ENCODE measurements at places on chromosomes 1 and 21.

DNA sequence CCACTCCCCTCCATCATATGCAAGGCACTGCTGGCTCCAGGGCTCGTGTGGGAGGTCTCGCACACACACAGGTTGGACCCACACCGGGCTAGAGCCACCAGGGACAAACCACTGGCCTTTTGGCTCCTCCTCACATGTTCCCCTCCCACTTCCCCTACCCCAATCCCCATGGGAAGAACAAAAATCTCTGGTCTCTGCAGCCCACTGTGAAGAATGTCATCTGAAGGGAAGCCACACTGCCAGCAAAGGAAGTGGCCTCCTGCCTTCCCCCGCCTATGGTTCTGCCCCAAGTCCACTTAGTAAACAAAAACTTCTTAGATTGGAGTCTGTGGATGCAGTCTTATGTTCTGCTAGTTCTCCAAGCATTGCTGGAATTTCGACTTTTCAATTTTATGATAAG is 24.2 kb downstream of the OLFML3 start:
- DNase-seq: no peak

- no peak for DNase-seq
These were observed 182.0 kb downstream of the PCP4 start for GRCh38 chr21:40049031-40049930.

DNA sequence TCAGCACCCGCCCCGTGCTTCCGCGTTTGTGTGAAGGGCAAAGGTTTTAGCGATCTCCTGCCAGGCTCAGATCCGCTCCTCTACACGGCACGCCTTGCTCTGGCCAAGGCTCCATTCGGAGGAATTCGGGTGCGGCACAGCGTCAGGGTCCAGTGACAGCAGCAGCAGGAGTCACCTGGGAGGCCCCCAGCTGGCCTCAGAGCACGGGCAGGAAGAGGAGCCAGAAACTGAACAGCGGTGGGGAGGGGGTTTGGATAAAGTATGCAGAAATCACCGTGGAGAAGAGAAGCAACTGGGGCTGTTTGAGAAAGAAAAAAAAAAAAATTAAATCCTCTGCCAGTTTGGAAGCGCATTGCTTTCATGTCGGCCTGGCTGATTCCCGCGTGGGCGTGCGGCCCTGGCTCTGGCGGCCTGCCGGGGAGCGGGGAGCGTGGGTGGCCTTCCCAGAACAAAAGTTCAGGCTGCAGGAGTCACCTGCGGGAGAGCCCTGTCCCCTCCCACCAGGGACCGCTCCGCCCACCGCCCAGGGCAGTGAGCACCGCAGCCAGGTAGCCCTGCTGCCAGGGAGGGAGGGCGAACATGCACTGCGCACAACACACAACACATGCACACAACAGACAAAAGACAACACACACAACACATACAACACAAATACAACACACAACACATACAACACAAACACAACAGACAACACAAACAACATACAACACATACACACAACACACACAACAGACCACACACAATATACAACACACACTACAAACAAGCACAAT is 107.6 kb downstream of the ETS2 start:
- no peak for DNase-seq

DNA sequence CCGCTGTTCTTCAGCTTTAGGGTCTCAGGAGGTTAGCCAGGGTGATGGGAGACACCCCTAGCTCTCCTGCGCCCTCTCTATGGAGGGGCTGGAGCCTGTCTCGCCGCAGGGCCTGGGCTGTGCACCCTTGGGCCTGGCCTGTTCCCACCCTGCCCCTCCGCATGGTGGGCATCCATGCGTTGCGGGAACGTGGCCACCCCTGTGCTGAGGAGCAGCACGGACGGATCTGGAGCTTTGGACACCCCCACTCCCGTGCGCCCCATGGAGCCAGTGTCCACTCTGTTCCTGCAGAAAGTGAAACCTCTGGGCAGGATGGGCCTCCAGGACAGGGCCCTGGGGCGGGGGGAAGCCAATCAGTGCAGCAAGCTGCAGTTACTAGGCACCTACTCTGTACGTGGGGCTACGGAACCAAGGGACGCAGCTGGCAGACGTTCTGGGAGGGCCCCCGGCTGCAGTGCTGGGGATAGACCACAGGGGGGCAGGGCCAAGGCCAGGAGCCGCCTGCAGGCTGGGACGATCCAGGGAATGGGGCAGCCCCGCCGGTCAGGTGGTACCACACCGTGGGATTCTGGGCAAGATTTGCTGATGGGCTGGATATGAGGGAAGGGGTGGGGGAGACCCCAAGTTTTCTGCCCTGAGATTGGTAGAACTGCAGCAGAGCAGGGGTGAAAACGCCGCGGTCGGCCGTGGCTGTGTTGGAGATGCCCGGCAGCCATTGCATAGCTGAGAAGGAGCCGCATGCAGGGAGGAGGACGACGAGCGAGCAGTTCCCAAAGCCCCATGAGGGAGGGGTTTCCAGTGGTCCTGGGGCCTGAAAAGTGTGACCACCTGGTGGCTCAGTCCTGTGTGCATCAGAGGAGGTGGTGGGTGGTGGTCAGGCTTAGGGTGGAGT is 43.3 kb downstream of the TP73 start:
- DNase-seq: peak; percentile 4

DNA sequence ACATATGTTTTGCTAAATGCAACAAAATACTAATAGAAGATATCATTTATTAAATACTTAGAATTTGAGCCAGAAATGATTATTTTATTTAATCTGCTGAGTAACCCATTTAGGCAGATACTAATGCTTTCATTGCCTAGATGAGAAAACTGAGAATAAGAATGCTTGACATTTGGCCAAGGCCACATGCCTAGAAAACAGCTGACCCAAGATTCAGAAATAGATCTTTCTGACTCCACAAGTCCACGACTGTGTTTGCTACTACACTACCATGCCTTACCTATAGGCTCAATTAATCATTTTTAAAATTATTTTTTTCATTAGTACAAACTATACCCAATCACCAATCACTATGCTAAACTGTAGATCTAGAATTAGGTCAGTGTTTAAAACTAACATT is 129.7 kb downstream of the ATP1B1 start:
- DNase-seq: no peak

DNA sequence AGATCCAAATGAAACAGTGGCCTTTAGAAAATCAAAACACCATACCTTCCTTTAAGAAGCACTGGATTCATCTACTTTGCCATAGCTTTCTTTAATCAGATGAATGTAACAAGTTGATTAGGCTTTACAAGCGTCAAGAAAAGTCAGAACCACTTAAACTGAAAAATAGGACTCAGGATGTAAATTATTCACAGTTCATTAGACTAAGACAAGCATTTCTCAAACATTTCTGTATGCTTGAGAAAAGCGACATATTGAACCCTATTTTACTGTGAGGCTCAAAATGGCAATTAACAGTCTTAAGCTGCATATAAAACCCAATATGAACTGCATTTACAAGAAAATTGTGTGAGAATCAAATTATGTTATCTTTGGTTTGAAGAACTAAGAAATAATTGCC is 256.7 kb upstream of the SNX7 start:
- no peak for DNase-seq

GRCh38 chr1:169059421-169059820 is 47.1 kb upstream of the ATP1B1 start:
- no peak for DNase-seq

DNA sequence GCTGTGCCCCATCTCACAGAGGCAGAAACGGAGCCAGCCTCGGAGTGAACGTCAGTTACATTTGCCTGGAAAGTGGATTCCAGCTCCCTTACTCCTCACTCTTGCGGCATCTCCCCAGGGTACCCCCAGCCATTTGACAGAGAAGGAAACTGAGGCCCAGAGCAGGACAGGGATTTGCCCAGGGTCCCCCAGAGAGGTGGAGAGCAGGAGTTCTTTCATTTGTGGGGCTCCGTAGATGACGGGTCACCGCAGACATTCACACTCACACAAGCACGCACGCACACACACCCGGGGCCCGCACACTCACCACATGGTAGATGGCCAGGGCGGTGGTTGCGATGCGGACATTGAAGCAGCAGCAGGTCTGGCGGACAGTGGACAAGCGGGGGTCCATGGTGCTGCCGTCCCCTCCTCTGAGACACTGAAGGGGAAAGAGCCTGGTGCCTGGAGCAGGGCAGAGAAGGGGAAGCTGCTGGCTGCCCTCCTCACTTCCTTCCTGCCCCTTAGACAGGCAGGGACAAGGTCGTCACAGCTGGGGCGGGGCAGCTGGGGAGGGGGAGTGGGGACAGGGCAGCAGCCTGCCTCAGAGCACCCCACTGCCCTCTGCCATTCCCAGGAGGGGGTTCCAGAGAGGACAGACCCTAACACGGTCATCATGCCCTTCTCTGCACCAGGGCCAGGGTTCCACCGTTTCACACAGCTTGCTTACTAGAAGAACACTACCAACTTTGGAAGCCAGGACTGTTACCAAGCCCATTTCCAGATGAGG is at the start of gene LAPTM5:
Gene LAPTM5, minus strand, starts transcription at position 423 of the 769 bp plus-strand sequence. Its CDS starts 29 bp downstream, at position 394.
- DNase-seq: peak; percentile 53

DNA sequence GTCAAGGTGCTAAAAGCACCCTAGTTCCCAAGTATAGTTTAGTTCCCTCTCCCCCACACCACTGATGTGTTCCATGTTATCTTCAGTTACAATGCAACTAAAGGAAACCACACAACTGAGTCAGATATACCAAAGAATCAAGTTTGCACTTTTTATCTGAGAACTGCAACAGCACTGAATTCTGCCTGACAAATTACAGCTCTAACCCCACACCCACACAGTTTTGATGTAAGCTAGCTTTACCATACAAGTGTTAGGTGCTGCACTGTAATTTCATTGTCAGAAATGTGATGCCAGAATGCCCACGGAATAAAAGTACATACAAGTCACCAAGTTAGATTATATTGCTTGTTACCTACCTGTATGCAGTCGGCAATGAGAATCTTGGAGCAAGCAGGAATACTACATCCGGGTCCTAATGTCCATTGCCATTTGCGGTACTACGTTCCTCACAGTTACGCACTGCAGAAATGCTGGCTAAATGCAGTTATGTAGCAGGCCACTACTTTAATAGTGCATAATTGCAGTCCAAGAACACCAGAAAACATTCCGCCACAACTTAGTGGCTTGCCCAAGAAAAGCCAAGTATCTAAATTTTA is 12.1 kb downstream of the SFPQ start:
- DNase-seq: no peak

DNA sequence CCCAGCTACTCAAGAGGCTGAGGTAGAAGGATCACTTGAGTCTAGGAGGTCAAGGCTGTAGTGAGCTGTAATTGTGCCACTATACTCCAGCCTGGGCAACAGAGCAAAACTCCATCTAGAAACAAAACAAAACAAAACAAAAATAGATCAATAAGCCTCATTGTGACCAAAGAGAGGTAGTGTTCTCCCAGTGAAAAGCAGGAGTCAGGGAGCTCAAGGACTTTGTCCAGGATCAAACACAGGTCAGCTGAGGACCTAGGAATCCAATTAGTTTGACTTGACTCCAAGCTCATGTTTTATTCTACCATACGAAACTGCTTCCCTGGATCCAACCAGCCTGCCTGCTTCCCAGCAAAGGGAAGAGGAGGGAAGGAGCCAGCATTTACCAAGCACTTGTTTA is 21.5 kb upstream of the QSOX1 start:
- no peak for DNase-seq

DNA sequence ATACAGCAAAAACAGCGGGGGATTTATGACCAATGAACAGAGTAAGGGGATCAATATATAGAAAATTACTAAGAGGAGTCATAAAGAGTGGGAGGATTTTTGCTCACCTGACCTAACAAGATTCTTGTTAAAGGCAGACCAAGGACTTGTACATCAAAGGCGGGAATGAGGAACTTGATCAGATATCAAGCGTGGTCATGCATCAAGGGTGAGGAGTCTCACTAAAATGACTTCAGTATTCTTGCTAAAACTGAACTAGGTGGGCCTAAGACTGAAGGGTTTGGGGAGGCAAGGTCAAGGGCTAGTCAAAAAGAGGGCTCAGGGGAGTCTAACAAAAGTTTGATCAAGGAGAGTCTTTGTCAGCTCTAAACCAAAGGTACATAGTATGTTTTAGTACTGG is 2.1 kb downstream of the MOV10 start:
- DNase-seq: no peak

DNA sequence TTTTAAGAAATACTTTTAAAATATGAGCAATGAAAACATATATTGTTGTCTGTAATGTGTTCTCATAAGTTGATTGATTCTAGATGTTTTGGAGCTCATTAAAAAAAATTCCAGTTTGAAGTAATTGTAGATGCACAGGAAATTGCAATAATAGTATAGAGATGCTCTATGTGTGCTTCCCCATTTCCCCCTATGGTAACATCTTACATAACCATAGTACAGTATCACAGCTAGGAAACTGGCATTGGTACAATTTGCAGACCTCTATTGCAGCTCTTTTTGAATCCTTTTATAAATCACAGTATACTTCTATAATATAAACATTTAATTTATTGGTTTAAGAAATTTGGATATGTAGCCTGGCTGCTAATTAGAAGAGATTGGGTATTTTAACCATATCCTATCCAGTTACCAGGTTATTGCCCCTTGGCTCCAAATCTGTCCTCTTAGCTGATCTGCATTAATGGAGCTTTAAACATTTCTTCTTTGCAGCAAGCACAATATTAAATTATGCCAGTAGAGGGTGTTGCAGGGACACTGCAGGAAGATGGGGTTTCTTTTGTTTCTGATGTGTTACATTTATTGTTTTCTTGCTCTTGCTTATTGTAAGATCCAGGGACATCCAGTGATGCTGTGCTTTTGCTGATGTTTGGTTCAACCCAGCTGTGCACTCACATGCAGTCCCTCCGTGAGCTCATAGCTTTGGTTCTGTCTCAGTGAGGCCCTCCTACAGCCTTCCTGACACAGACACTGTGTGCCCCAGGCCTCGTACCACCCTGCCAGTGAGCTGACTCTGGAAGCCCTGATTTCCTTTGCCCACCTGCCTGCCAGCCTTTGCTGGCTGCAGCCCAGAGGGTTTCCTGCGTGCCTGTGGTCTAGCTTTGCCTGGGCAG is 103.3 kb downstream of the RABGAP1L start:
- DNase-seq: no peak

GRCh38 chr1:221913351-221913892 is 171.5 kb upstream of the DUSP10 start:
- DNase-seq: no peak

- no peak for DNase-seq
These were observed 547.4 kb downstream of the PTPRU start for GRCh38 chr1:29783508-29784275.

DNA sequence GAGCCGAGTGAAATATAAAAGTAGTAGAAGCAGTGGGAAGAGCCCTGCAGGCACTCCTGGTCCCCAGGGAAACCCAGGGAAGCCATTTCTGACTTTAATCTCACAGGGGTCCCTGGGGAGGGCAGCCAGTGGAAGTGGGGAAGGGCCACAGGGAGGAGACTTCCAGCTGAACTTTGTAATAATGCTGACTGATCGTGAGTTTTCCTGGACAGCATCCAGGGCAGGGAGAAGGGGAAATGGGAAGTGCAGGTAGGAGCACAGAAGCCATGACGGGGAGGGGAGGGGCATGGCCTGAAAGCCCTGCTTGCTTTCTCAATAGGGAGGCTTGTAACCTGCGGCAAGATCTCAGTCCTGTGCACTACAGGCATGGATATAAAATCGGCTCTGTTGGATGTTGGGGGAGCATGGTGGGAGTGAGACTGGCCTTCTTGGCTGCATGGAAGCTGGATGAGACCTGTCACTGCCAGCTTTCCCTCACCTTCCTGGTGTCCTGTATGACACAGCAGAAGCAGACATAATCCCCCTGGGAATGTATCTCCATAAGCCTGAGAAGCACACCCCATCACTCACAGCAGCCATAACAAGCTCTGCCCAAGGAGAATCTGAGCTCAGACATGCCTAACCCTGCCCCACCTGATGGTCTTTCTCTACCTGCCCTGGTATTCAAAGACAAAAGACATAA is 15.1 kb upstream of the MX1 start:
- DNase-seq: no peak
